Stimulated activated CD4-positive, alpha-beta T cell treated with anti-CD3 and anti-CD28 coated beads, Interleukin-1b, Interleukin-23, amount 100 ng/mL, for 4 hours (primary cell): ENCODE measurements at places on chromosomes 4 and X.

GRCh38 chrX:44432641-44433040 lies 89.2 kb upstream of the EFHC2 start:
- DNase-seq, result no peak

DNA sequence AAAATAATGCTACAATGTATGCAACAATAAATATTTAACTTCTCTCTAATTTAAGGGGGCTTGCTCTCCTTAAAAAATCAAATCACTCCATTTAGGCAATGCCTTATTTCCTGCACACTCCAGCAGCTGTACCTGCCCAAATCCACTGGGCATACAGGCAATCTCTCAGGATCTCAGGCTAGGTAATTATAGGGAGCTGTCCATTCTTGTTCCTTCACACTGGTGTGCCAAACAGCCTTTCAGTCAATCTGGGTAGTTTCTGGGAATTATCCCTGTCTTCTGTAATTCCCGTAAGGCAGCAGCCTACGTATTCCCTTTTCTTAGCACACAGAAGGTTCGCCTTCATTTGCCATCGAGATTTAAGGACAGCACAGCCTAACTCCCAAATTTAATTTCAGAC lies 922.6 kb upstream of the SLIT2 start:
- no peak for DNase-seq

DNA sequence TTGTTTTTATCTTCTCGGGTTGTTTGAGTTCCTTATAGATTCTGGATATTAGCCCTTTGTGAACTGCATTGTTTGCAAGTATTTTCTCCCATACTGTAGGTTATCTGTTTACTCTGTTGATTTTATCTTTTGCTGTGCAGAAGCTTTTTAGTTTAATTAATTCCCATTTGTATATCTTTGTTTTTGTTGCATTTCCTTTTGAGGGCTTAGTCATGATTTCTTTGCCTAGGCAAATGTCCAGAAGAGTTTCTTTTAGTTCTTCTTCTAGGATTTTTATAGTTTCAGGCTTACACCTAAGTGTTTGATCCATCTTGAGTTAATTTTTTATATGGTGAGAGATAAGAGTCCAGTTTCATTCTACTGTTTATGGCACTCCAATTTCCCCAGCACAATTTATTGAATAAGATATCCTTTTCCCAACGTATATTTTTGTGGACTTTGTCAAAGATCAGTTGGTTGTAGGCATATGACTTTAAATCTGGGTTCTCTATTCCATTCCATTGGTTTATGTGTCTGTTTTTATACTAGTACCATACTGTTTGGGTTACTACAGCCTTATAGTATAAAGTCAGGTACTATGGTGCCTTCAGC lies 54.3 kb downstream of the EGF start:
- no peak for DNase-seq

DNA sequence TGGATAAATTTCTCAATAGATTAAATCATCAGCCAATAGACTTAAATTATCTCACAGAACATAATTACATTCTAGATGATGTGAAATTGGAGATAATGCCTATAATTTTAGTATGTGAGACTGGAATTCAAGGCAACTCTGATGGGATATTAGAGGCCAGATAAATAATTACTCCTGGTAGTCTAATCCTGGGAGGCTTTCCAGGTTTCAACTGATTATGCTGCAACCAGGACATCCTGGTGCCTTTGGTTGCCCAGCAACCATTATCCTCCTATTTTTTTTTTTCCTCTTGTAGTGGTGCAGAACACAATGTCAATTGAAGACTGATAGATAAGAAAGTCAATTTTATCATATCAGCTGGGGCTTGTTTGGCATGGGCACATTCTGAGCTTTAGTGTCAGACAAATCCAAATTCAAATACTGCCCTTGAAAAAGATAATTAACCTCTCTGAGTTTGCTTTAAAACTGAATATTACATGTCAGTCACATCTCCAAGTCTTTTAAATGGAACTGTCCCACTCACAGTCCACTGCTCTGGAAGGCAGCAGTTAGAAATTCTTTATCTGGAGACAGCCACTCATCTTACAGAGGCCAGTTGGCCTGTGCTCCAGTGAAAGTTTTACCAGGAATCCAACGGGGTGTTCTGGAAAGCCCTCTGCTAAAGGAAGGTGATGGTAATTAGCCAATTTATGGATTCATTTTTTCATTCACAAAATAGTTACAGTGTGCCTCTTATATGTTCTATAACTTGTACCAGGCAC lies 95.3 kb upstream of the GUCY1A1 start:
- no peak for DNase-seq

- no peak for DNase-seq
Measured at GRCh38 chrX:45479835-45480422, 279.3 kb upstream of the DIPK2B start.

- DNase-seq, result no peak
Measured at GRCh38 chrX:153773741-153774575, 6.9 kb upstream of the SRPK3 start.

DNA sequence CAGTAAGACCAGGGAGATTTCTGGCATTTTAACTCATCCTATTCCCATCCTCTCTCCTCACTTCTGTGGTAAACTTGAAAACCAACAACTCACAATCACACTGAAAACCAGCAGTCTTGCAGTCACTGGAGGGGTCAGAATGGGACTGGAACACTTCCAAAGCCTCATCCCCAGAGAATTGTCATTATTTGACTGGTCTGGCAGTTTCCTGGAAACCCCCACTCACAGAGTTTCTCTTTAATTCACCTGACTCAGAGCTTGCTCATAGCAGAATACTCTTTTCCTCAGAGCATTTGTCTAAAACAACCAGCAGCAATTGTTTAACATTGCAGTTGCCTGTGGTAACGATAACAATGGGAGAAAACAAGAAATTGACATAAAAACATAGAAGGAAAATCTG lies 7.3 kb upstream of the RAB9B start:
- no peak for DNase-seq

- DNase-seq, result no peak
Measured at GRCh38 chr4:93841803-93842345, 13.3 kb downstream of the ATOH1 start.

- DNase-seq, result no peak
Measured at GRCh38 chrX:72309297-72310071, 3.8 kb upstream of the CITED1 start.

- no peak for DNase-seq
Measured at GRCh38 chr4:158163941-158164767, 8.7 kb downstream of the GASK1B start.

- no peak for DNase-seq
Measured at GRCh38 chrX:10230222-10230621, 73.4 kb downstream of the CLCN4 start.

- DNase-seq, result no peak
Measured at GRCh38 chr4:40842725-40843423, 93.1 kb downstream of the NSUN7 start.

GRCh38 chr4:186297013-186297645 lies 31.1 kb downstream of the F11 start:
- no peak for DNase-seq

DNA sequence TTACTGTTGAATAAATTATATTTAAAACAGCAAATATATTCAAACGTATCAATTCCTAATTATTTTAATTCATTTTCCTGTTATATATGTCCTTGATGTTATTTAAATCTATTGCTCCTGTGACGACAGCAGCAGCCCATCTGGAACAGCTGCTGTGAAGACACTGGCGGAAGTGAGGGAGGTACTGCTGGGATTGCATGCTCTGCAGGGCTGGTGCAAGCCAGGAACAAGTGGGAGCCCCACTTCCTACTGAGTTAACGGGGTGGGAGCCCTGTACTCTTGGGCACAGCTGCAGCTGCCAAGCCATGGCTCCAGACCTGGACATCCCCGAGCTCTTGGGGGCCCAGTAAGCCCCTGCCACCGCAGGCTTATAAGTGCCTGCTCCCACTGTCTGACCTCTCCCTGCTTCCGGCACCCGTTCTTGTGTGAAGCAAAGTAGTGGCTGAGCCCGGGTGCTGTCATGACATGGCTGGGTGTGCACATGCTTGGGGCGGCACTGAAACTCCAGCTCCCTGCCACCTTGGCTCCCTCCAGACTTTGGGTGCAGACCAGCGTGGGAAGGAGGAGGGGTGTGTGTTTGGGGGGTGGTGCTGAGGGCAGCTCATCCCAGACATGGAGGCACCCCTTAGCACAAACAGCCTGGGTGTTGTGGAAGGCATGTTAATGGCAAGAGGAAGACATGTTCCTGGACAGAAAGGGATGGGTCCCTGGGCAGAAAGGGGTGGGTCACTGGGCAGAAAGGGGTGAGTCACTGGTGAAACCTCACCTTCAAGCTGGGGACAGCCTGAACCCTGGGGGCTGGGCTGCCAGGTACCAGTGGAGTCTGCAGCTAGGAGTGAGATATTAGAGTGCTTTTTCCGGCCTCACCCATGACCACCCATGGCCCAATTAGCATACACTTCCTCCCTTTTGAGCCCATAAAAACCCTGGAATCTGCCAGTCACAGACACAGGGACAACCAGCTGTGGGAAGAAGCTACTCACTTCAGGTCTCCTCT lies 1981.3 kb upstream of the IGFBP7 start:
- DNase-seq, result no peak

GRCh38 chr4:37132975-37133360 lies 111.6 kb upstream of the NWD2 start:
- DNase-seq, result no peak

DNA sequence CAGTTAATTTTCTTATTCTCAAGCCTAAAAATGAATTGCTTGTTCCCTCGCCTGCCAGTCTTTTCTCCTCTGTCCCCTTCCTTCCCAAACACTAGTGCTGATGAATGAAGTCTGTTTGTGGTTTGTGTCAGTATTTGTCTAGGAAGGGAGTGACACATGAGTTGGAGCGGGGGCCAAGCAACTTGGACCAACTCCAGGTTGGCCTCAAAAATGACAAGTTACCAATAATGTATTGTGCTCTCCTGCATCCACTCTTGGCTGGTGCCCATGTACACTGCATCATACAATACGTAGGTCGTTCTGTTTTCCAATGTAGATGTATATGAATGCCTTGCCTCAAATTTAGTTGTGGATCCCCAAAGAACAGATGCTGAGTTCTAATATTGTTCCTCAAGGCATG lies 223.0 kb upstream of the GPC4 start:
- no peak for DNase-seq

- no peak for DNase-seq
Measured at GRCh38 chr4:142402156-142402555, 443.9 kb downstream of the INPP4B start.

- DNase-seq, result peak; percentile 56
Measured at GRCh38 chr4:83334425-83335241, at the start of gene HPSE. HPSE (minus strand) TSS chr4:83334848; CDS start chr4:83334782, 66 bp downstream.

- DNase-seq, result no peak
Measured at GRCh38 chrX:72050011-72050410, 81.7 kb downstream of the RTL5 start.

DNA sequence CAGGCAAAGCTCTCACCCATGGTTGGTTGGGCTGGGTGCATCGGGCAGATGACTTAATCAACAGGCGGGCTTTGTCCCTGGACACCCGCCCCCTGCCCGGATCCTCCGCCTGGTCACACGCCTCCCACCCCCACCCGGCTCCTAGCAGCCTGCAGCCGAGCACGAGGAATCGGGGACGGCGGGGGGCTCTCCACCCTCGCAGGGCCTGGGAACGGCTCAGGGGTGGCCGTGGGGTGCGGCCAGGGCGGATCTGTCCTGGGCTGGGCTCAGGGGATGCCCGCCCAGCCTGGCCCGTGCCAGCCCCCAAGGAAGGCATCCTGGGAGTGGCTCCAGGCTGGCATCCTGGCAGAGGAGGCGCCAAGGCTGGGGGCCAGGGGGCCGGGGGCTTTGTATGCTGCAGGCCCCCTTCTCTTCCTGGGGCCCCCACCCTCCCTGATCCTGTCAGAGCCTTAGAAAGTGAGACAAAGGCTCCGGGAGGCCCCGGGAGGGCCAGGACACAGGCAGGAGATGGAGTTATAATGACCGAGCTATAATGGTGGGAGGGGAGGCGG lies 32.5 kb upstream of the FGFR3 start:
- no peak for DNase-seq

- DNase-seq, result peak; percentile 40
Measured at GRCh38 chrX:136577552-136577951, 45.5 kb downstream of the VGLL1 start.

DNA sequence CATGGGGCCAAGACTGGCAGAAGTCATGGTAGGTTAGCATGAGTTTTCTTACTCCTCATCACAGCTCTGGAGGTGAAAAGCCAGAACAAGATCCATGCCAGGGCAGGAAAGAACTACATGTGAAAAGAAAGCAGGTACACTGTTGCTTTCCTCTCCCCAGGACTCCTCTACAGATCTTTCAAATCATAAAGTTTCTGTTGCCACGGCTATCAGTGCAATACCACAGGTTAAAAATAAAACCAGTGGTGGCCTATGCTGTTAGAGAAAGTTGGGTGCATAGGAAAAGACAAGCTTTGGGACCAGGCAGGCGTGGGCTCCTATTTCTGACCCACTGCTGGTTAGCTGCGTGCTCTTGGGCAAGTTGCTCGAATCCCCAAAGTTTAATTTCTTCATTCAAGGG lies 81.4 kb downstream of the SH3RF1 start:
- no peak for DNase-seq

DNA sequence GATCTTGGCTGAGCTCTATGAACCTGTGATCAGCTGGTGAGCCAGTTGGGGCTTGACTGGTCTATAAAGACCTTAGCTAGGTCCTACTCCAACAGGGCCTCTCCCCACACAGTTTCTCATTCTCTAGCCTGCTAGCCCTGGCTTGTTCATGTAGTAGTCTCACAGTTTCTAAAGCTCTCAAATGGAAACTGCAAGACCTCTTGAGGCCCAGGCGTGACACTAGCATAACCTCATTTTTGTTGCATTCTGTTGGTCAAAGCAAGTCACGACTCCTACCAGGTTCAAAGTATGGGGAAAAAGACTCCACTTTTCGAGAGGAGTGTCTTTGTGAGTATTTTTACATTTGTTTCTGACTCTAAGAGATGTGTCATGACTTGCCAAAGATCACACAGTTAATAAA lies 50.9 kb downstream of the CEP44 start:
- DNase-seq, result no peak

GRCh38 chr4:139501527-139501926 lies 47.6 kb downstream of the RAB33B start:
- no peak for DNase-seq

DNA sequence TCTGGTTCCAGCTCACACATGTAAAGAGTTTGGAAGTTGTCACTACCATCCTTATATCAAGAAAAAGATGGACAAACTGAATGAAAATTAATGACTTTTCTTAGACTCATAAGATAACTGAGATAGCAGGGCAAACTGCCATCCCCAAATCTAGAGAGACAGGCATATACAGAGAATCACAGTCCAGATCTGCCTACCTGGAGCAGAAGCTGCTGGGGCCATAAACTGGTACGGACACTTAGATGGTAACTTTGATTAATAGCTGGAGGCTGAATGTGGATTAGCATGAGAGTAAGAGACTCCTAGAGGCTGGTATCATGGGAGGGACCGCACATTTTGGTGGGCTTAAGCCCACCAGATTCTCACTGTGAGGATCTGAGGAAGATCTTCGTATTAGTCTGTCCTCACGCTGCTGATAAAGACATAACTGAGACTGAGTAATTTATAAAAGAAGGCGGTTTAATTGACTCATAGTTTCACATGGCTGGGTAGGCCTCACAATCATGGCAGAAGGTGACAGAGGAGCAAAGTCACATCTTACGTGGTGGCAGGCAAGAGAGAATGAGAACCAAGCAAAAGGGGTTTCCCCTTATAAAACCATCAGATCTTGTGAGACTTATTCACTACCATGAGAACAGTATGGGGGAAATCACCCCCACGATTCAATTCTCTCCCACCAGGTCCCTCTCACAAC lies 10.8 kb upstream of the POLA1 start:
- no peak for DNase-seq
